Stimulated activated CD4-positive, alpha-beta T cell treated with anti-CD3 and anti-CD28 coated beads, Interleukin-4, amount 100 ng/mL, for 1 hour (primary cell): ENCODE measurements at places on chromosomes 7 and 10.

DNA sequence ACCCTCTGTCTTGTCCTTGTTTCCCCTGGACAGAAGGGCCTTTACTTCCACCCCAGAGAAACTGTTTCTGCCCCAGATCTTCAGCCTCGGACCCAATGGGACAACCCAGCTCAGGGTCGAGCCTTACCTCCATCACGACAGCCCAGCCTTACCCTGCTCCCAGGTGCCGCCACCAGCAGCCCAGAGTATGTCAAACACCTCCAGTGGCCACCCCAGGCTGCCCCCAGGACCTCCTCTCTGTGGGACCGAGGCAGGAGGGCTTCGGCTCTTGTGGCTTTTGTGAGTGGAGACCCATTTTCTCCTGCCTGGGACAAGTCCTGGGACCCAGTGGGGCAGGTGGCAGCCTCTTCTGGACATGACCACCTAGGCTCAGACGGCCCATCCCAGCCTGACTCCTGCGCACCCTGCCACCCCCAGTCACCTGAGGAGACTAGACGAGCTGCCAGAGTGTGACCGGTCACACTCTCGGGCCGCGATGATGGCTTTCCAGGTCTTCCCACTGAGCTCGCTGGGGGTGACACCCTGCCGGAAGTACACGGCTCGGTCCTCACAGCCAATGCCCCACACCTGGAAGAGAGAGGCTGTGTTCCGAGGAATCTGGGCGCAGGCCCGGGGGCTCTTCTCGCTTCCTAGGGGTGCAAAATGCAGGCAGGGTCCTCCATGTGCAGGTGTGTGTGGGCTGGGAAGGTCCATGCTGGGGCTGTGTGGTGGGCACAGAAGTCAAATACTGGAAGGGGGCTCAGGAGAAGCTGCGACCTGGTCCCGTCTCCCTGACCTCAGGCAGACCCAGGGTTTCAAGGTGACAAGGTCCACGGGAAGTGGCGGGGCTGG lies 15.5 kb downstream of the TECPR1 start:
- DNase-seq, result no peak

GRCh38 chr10:127989481-127990012 lies 82.6 kb downstream of the PTPRE start:
- DNase-seq, result no peak

DNA sequence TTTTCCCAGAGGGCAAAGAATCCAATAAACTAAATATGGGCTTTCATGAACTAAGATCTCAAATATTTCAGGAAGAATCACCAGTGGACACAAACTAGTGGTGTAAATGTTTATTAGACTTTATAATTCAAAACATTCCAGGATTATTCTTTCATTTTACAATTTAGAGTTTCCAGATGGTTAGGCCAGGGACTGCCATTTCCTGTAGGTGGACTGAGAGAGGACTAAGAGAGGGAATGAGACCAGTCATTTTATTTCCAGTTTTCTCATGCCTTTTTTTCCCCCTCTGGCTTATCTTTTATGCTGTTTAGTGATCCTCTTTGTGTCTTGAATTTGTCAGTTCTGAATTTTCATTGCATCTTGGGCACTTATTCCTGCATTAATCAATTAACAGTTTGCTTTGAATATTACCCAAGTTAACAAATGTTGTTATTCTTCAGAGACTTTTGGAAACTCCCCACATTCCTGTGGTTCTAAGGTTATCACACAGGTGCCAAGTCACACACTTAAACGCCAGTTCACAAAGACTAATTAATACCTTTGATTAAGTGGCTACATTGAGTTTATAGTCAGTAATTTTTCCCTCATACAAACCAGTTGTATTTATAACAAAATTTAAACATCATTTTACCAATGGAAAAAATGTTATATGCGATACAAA lies 12.3 kb downstream of the CISD1 start:
- DNase-seq, result no peak

DNA sequence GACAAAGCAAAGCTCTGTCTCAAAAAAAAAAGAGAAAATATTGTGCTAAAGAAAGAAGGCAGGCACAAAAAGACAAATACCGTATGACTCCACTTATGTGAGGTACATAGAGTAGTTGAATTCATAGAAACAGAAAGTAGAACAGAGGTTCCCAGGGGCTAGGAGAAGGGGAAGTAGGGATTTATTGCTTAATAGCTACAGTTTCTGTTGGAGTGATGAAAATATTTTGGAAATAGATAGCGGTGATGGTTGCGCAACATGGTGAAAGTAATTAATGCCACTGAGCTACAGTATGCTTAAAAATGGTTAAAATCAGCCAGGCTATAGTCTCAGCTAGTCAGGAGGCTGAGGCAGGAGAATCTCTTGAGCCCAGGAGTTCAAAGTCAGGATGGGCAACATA lies 18.5 kb upstream of the NPFFR1 start:
- DNase-seq, result no peak
